ENCODE measurements at places on chromosomes 2 and 18.

DNA sequence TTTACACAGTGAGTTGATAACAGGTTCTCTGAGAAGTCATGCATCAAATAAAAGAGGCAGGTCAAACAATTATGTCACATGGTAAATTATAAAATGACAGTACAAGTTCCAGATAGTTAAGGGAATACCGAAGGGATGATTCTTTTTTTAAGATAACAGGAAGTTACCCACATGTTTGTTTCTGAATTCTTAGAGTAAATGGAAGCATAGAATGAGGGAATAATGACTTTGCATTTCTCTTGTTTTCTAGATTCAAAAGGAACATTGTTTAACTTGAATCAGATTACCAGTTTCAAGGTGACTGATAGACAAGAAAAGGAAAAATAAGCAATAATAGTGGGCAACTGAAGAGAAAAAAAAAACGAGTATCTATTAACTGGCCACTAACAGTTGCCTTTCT lies 124.5 kb downstream of the MIB1 start:
- no peak for DNase-seq

DNA sequence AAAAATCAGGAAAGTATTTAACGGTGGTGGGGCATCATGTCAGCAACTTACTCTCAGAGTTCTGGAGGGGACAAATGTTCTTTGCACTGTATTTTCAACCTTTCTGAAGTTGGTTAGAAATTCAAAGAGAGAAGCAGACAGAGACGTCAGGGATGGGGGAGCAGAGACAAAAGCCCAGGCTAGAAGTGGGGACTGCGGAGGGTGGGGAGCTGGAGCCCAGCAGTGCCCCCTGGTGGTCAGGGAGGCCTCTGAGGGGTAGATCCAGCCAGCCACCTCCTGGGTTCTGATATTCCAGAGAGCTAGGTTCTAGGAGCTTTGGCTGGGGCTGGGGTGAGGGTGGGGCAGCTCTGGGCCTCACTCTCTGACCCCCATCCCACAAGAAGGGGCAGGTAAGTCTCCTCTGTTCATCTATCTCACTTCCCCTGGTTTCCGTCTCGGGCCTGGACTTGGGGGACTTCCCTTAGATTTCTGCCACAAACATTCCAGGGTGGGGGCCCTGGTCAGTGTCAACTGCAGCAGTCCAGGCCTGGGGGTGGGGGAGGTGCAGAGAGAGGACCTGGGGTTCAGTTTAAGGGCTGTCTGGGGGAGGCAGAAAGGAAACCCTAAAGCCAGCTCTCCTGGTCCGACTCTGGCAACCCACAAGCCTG lies 8.9 kb downstream of the TNS1 start:
- DNase-seq: peak; percentile 43

DNA sequence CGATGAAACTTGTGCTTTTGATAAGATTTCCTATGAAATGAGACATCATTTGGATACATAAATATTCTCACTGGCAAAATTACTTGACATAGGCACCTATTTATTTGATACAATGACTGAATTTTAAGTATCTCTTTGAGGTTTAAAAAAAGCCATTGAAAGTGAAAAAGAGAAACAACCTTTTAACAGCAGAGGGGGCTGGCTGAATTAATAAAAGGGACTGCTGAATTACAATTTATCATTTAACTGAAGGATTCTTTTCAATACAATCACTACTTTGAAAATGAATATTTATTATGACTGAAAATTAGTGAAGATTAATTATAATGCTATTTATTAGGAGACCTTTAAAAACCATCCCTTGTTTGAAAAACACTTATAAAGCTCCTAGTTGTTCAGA lies 335.3 kb downstream of the DLGAP1 start:
- no peak for DNase-seq

- peak; percentile 28 for DNase-seq
Measured at GRCh38 chr2:14677039-14677438, 44.5 kb downstream of the LRATD1 start.

DNA sequence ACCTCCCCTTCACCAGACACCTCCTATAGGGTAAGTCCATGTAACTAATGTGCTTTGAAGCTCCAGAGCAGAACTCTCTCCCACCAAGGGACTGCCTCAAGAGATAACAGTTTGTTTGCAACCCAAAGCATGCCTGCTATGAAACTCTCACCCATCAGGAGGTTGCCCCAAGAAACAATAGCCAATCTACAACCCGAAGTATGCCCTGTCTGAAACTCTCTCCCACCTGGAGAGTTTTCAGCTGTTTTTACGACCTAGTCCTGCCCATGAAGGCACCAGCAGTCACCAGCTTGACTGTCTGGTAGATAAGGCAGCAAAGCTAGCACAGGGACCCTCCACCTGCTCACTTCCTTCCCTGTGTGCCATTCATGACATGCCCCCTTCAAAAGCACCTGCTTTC lies 533.9 kb upstream of the CRIM1 start:
- DNase-seq: no peak

DNA sequence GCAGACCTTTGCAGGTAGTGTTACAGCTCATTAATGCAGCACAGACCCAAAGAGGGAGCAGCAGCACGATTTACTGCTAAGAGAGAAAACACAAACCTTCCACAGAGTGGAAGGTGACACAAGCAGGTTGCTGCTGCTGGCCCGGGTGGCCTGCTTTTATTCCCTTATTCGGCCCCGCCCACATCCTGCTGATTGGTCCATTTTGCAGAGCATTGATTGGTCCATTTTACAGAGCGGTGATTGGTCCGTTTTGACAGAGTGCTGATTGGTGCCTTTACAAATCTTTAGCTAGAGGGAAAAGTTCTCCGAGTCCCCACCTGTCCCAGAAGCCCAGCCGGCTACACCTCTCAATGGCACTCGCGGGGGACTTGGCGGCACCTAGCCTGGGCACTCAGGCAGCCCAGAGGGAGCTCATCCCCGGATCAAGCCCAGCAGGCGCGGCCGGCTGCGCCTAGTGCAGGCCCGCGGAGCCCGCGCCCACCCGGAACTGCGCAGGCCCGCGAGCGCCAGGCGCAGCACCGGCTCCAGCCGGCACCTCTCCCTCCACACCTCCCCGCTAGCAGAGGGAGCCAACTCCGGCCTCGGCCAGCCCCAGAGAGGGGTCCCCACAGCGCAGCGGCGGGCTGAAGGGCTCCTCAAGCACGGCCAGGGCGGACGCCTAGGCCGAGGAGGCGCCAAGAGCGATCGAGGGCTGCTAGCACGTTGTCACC lies 825.6 kb upstream of the HS6ST1 start:
- no peak for DNase-seq

GRCh38 chr18:24160086-24160485 lies 21.2 kb downstream of the CABYR start:
- DNase-seq: no peak

DNA sequence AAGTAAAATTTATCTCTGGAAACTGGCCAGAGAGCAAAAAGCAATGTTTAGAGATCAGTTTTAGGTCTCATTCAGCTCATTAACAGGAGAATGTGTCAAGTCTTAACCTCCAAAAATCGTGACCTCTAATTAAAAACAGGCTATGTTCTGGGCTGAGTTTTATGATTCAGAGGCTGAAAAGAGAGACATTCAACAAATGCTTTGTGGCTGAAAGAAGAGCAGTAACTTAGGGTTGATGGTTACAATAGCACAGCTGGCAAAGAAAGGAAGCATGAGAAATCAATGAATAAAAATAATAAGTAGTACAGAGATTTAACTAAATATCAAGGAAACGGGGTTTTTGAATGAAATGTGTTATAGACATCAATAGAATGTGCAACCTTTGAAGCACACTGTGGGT lies 13.1 kb downstream of the TGIF1 start:
- peak; percentile 30 for DNase-seq
